ENCODE measurements at places on chromosomes 16 and 17.
A peak's percentile ranks its signal among the peaks of the same experiment; 100 is the strongest.

- no peak for DNase-seq
Measured at GRCh38 chr17:8857919-8858318, 9.6 kb downstream of the PIK3R6 start.

DNA sequence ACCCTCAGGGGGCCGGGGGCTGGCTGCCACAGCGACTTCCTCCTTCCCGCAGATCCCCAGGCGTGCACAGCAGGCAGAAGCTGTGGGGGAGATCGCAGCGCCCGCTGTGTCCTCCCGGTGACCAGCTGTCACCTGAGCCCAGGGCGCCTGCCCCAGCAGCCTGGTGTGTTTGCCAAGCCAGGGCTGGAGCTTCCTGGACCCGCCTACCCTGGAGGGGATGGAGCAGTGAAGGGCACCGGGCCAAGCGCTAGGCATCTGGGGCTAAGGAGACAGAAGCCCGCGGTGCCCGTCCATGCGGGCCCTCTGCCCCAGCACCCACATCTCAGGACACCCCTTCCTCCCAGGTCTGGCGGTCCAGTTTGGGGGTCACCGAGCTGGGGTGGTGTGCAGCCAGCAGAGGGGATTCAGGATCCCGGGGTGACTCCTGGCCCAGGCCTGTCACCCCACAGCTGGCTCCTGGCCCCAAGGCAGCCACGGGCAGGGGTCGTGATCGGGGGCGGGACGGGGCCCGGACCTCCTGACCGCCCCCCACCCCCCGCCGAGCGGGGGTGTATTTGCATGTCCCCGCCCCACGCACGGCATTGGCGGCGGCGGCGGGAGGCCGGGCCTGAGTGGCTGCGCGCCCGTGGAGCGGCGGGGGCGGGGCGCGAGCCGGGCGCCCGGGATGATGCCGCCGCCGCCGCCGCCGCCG lies at the start of gene RAB26:
Gene RAB26, plus strand, starts transcription at position 645 of the 691 bp plus-strand sequence. CDS start 159 bp downstream, outside the sequence.
- peak; percentile 56 for DNase-seq

DNA sequence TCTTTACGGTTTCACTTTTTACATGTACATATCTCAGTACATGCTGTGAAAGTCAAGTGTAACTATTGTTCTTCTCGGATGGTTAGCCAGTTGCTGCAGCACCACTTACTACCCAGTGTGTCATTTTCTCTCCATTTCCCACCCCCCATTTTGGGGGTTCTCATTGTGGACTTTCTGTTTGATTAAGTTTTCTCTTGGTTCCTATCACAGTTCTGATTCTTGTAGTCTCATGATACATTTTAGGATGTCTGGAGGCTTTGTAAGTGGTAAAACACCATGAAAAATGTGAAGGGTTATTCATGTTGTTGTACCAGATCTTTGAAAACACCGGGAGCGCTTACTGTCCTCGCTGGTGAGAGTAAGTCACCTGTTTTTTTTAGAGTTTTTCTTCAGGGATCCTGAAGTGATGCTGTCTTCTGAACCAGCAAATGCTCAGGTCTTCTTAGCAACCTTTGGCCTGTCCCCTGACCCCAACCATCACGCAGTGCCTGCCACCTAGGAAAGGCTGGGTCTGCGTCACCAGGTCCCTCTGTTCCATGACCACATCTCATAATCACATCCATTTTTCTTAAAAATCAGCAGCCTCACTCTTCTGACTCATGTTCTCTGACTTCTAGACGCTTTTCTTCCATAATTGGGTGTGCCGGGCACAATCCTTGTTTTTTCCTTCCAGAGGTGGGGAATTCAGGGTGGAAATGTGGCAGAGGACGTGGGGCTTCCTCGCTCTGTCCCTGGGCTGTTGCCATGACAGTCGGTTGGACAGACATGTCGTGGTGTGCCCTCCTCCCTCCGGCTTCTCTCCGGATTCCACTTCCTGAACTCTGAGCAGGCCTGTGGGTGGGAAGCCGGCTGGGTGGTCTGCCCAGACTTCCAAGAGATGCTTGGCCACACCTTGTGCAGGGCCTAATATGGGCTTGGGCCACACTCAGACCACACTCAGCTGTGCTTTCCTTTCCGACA lies 102.6 kb downstream of the NTN1 start:
- no peak for DNase-seq

DNA sequence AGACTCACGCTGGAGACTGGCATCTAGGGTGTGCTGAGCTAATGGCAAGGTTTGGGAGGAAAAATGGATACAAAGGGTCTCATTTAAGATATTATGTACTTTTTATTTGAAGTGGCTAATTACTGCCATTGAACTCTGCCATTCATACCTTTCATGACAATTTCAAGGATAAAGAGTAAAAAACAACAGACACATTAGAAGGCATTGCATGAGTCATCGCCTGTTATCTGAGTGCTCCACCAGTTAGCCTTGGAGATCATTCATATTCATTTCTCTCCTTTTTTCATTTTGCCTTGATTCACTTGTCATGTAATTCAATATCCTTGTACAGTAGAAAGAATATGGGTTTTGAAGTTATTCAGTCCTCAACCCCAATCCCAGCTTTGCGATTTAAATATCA lies 109.5 kb downstream of the CDH8 start:
- DNase-seq: no peak

DNA sequence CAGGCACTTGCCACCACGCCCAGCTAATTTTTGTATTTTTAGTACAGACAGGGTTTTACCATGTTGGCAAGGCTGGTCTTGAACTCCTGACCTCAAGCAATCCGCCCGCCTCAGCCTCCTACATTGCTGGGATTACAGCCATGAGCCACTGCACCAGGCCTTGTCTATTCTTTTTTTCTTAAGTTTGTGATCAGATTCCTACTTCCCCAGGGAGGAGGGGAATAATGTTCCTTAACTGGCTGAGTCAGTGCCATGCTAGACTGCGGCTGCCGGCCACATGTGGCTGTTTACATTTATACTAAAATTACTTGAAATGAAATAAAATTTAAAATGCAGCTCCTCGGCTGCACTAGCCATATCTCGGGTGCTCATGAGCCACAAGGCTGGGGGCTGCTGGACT lies 27.8 kb upstream of the USP36 start:
- DNase-seq: no peak

DNA sequence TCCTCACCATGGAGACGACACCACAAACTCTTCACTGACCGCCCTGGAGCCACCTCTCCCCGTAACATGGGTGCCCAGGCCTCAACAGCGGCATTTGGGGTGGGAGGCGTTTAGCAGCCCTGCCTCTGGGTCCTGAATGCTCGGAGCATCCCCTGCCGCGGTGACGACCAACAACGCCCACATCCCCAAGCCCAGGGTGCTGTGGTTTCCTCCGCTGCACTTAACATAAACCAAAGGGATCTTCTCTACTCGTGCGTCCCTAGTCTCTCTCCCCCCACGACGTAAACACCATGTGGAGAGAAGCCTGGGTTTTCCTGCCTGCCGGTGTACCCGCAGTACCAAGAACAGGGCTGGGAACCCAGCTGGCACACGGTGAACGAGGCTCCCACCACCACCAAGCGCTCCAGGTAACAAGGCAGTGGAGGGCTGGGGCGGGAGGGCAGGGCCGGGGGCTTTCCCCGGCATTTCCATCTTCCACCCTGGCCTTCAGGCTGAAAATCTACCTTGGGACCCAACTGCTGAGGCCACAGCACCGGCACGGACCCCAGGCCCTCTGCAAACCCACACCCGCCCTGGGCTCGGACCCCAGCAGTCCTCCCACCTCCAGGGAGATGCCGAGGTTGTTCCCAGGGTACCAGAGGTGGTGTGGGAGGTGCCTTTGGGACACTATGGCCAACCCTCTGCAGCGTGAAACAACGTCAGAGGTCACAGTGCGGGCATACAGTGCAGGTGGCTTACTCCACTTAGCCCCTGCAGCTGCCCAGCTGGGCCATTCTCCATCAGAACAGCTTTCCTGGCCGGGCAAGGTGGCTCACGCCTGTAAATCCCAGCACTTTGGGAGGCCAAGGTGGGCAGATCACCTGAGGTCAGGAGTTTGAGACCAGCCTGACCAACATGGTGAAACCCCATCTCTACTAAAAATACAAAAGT lies 54.3 kb downstream of the TIMM22 start:
- DNase-seq: no peak

All from stimulated activated CD4-positive, alpha-beta T cell treated with anti-CD3 and anti-CD28 coated beads, Interleukin-4, amount 100 ng/mL, for 4 hours (primary cell).